ENCODE measurements at places on chromosomes 16 and 17.

GRCh38 chr17:17480593-17481148 is 3.9 kb downstream of the MED9 start:
- DNase-seq, result no peak

DNA sequence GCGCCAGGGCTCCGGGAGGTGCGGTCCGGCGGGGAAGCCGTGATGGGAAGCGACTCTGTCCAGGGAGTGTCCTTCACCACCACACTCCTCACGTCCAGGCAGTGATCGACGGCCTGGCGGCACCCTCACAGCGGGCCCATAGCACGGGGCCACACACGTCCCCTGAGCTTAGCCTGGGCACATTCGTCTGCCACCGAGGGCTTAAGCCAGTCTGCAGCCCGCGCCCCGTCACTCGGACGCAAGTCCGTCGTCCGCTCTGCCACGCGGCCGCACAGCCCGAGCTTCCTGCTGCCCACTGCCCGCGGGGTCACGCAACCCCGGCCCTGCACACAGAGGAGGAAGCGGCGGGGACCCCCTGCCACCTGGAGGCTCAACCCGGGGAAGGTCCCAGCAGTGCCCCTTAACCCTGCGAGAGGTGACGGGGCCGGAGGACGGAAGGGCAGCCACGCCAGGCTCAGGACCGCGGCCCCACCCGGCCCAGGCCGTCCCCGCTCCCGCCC is 3.0 kb upstream of the TBX2 start:
- DNase-seq, result no peak

- DNase-seq, result no peak
Observed at GRCh38 chr17:73062726-73063125, 29.8 kb downstream of the SLC39A11 start.

DNA sequence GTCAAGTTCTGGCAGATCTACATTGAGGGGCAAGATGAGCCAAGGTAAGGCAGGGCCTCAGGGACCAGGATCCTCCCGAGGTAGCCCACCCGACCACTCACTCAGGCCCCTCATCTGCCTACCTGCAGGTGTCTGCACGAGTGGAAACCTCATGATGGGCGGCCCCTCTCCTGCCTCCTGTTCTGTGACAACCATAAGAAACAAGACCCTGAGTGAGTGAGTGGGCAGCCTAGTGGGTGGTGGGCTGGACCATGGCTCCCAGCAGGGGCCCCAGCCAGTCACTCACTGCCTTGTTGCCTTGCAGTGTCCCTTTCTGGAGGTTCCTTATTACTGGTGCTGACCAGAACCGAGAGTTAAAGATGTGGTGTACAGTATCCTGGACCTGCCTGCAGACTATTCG is 5.4 kb downstream of the EDC4 start:
- DNase-seq, result no peak

GRCh38 chr17:49789243-49789578 is 730 bp downstream of the KAT7 start:
- DNase-seq, result no peak

GRCh38 chr17:11459861-11460331 is 138.4 kb upstream of the DNAH9 start:
- DNase-seq, result no peak

- no peak for DNase-seq
Observed at GRCh38 chr17:64032081-64032480, 11.6 kb upstream of the ICAM2 start.
